Neural crest cell (in vitro differentiated cells): ENCODE measurements at places on chromosomes 7 and 10.

DNA sequence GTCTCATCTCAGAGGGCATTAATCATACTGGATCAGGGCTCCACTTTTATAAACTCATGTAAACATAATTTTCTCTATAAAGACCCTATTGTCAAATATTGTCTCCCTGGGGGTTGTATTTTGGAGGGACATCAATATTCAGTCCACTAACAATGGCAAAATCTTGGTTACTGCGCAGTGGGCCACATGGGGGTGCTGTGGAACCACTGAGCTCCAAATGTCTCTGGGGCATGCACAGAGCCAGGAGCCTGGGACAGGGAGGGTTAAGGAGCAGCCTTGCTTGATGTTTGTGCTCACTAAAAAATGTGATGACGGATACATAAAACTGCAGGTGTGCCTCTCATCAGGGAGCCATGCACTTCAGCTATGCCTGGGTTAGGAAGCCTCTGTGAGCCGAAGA is 62.1 kb upstream of the PRSS58 start:
- no peak for DNase-seq

DNA sequence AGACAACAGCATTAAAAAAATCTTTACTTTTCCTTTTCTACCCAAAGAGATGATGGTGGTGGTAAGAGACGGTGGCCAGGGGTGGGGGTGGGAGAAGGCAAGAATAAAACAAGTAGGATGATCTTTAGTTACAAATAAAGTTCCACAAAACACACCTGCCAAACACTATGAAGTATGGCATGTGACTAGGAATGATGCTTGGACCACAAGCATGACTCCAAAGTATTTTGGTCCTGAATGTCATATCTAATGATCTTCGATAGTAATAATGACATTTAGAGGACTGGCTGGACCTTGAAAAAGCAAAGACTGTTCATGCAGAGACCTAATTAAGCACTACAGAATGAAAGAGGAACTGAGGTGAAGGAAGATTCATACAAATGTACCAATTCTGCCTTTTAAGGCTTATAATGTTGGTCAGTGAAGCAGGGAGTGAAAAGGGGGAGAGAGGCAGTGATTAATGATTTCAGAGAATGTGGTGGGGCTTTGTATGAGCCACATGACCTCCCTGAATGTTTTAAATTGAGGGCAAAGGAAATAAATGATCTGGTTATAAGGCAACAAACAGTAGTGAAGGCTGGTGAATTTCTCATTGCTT is 29.6 kb upstream of the DKK1 start:
- DNase-seq, result no peak

DNA sequence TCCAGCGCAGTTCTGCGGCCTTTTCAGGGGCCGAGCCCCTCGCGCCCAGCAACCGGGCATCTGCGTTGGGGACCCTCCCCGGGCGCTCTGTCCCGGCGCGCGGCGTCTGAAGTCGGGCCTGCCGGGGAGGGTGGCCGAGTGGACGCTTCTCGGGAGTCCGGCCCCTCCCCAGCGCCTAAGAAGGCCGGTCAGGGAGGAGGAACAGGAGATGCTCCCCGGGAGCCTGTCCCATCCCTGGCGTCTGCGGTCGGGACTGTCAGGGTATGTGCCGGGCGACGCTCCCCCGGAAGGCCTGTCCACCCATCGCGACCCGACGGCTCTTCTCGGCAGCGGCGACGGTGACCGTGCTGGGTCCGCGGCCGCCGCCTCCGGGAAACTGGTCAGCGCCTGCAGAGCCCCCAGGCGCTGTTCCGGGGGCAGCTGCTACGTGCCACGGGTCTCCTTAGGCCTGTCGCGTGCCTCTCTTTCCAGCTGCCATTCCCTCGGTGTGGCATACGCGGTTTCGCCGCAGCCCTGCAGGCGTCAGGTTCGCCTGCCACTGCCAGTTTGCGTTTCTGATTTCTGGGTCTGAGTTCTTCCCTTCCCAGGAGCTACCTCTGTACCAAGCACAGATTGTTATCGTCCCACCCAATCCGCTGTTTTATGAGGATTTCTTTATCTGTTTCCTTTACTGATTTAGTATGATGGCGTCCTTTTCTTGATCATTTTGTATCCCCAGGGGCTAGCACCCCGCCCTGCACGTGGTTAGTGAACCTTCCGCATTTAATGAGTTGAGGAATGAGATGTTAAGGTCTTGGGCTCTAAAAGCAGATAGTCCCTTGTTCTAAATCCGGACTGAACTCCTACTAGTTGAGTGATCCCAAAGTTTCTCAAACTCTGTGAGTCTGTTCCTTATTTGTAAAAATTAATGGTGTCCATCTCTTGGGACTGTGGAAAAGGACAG is 782 bp downstream of the IFIT5 start:
- DNase-seq, result peak; percentile 35

DNA sequence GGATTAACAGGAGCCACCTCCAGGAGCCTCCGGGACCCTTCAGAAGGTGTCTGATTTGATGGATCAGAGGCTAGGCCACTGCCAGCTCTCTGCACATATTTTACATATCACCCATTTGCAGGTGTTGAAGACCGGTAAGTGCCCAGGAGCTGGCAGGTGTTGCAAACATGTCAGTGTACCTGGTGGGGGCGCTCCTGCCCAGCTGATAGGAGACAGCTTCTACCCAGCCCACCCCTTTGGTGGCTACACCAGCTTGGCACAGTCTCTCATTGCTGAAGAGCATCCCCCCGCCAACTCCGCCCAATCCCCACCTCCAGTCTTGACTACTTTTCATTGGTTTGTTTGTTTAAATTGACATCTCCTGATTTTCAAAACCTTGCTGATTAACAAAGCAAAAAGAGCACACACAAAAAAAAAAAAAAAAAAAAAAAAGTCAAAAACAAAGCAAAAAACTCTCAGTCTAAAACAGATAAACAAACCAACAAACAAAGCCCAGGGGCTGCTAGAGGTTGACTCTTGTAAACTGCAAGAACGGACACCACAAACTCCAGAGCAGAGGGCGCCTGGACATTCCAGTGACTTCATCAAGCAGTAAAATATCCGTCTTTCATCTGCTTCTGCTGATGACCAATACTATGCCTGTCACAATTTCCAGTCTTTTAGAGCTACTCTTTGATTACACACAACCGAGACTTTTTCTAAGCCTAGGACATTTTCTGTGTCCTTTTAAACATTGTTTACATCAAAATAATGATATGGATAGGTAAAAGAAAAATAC is 275.3 kb downstream of the NRG3 start:
- DNase-seq, result no peak

DNA sequence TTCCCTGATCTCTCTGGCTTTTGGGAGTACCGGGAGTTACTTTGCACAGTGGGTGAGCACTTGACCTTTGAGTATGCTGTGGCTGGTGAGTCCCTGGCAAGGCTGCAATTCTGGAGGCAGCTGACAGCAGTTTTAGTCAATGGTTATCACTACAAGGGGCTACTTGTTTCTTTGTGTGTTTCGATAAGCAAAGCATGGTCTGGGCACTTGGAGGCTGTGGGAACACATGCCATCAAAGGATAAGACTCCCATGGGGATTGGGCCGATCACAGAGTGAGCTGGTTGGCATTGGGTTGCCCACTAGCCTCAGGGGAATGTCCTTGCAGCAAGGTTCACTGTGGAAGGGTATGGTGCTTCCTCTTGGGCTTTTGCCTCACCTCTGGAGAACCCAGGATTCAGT is 208.2 kb downstream of the SNX13 start:
- DNase-seq, result no peak

DNA sequence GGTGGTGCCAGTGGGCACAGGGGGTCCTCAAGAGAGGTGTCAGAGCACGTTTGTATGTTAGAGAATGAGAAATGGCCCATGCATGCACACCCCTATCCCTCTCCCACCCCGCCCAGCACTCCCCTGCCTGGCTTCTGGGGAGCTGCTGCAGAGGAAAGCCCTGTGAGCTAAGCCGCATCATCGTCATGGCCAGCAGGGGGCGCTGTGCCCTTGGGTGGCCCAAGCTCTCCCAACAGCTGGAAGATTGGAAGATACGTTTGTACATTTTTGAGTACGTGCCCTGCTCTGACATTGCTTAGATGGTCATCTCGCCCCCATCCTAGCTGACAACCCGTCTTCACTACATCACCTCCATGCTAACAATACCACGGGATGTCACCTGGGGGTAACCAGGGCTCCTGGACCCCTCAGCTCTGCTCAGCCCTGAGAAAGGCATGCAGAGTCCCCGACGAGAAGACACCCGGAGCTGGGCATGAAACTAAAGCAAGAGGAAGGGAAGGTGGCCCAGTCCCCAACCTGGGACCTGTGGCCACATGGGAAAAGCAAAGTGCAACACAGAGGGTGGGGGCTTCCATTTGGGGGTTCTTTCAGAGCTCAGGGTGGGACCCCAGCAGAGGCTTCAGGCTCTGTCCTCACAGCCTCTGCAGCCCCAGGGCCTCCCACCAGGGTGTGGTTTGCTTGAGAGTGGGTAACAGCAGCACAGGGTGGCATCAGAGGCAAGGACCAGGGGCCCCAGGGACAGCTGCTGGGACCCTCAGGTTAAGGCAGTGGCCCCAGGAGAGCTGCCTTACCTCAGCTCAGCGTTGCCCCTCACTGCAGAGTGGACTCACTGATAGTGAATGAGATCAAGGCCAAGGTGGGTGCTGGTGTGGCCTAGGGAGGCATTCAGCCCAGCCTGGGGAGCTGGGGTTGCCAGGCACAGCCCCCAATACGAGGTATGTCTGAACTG is 136.6 kb downstream of the PTPN20 start:
- DNase-seq, result peak; percentile 82

GRCh38 chr7:138878856-138879255 is 80.9 kb upstream of the ATP6V0A4 start:
- DNase-seq, result no peak

GRCh38 chr7:30556840-30557239 is 37.8 kb upstream of the GARS1 start:
- peak; percentile 8 for DNase-seq

DNA sequence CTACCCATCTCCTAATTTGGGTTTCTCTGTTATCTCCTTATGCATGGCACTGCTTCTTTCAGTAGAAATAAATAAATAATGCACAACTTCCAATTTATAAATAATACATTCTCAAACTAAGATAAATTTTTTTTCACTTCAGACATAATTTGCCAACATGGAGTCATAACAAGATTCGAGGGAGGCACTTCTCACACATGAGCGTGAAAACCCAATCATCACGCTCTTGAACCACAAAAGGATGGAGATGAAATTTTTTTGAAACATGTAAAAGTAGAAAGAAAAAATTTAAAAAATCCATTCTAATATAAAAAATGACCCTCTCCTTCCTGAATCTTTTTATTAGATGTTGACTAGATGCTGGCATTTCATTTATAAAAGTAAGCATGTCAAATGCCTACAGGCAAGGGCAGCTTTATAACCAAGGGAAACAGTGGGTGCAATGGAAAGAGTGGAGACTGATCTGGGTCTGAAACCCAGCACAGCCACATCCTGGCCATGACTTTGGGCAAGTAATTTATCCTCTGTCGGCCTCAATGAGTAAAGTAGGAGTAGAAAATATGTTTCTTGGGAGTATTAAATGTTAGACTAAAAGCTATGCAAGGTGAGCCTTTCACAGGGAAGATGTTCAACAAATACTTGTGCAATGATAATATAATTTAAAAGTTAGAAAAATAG is 185.0 kb downstream of the STK31 start:
- DNase-seq, result no peak

- DNase-seq, result no peak
Measured at GRCh38 chr7:68043546-68043945, 1046.9 kb downstream of the TYW1 start.

DNA sequence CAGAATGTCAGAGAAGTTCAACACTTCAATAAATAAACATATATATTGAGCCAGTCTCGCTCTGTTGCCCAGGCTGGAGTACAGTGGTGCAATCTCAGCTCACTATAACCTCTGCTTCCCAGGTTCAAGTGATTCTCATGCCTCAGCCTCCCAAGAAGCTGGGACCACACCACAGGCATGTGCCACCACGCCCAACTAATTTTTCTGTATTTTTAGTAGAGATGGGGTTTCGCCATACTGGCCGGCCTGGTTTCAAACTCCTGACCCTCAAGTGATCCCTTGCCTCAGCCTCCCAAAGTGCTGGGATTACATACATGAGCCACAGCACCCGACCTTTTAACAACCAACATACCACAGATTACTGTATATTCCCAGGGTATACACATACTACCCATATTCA is 134.2 kb downstream of the JMJD1C start:
- DNase-seq, result no peak

DNA sequence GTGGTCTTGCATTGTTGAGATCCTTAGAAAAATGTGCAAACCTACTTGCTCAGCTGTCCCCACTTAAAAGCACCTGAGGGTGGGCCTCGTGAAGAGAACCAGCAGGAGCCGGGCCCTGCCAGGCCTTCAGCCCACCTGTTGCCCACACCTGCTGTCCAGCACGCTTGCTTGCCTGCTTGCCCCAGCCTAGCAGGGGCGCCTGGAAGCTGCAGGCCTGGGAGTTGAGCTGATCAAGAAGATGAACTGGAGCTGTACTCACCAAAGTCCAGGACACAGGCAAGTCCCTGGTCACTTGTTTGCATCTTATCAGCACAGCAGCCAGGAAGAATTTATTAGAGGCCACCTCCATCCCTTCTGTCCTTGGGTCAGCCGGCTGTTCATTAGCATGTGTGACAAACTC is 23.2 kb downstream of the CYP26A1 start:
- no peak for DNase-seq

DNA sequence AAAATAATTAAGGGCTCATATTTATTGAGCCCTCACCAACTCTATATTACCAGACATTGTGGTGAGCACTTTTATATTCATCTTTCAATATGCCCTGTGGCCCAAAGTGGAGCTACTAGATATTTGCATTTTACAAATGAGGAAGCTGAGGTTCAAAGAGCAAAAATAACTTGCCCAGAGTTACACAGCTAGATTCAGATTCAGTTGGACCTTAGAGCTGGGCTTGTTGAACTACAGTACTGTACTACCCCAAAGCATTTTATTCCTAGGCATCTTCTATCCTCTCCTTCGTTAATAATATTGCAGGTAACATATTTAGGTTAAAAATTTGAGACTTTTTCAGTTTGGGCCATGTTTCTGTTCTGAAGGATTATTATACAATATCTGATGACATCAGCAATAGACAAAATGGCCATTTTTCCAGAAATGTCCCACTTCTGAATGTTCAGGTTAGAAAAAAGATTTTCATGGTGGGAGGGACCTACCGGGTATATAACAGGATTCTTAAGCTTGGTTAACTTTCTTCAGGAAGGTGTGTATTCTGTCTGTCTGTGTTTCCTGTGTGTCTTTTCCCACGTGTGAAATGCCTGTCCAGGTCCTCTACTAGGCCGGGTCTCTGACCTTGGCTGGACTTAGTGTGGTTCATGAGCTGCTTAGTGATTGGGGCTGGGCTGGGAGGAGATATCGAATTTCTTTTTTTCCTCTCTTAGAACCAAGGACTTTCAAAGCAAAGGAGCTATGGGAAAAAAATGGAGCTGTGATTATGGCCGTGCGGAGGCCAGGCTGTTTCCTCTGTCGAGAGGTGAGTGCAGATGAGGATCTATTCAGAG is 13.6 kb downstream of the PRXL2A start:
- no peak for DNase-seq
